ENCODE measurements at places on chromosomes 5 and 9.

DNA sequence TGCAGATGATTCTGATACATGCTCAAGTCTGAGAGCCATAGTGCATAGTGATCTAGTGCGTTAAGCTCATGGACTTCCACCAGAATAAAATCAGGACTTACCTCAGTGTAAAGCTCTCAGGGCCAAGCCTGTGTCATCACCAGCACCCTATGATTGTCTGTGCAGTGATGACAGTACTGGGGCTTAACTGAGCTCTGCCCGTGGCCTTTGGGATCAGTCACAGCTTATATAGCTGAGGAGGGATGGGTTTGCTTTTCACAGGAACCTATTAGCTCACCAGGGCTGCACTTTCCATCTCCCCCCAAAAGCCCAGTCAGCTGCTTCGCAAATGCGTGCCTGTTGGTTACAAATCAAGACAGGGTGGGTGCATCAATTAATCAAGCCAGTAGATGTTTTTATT lies 246.9 kb downstream of the NR3C1 start:
- DNase-seq: peak; percentile 51

GRCh38 chr5:142840575-142840974 lies 70.4 kb downstream of the ARHGAP26 start:
- DNase-seq: no peak

- no peak for DNase-seq
These were observed 961 bp downstream of the DPP7 start for GRCh38 chr9:137113385-137114159.

- DNase-seq: no peak
These were observed 46.2 kb downstream of the CFAP77 start for GRCh38 chr9:132456241-132456640.

GRCh38 chr9:107632216-107632615 lies 142.6 kb upstream of the KLF4 start:
- DNase-seq: no peak

GRCh38 chr5:42235837-42236236 lies 187.4 kb upstream of the GHR start:
- no peak for DNase-seq

DNA sequence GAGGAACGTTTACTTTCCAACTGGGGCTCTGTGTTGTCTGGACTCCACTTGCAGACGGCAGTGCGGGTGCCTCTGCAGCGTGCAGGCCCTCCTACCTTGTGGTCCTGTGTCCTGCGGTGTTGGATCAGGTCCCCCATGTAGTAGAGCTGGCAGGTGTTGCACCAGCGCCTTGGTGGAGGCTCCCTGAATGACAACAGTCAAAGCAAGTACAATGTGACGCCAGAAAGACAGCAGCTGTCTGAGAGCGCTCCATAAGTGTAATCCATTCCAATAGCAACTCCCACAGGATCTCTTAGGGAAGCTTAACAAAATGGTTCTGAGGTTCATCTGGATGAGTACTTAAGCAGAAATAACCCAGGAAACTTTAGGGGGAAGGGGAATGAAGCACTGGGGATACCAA lies 9.9 kb downstream of the BBLN start:
- no peak for DNase-seq

DNA sequence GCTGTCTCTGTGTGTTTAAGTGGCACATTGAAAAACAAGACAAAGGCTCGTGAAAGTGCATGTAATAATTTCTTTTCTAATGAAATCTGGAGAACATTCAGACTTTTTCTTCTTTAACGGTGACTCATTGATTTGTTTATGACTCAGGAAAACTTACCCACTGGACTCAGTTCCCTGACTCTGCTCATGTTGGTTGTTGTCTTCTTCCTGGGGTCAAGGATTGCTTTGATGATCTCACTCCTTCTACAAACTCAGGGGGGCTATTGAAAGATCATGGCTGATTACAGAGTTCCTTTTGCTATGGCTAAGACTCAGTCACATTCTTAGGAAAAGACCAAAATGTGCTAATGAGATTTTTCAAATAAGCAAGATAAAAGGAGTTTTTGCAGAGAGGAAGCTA lies 141.1 kb upstream of the DAP start:
- DNase-seq: peak; percentile 75

- no peak for DNase-seq
These were observed 135.0 kb downstream of the HSD17B3 start for GRCh38 chr9:96167011-96167410.

GRCh38 chr5:146334074-146334533 lies 4.5 kb upstream of the POU4F3 start:
- DNase-seq: no peak

- DNase-seq: no peak
These were observed 31.5 kb downstream of the PAX5 start for GRCh38 chr9:37002413-37003217.
